NCI-H2227 treated with DMSO at 0.1 percent for 48 hours (cell line): ENCODE measurements at places on chromosomes 6 and 20.

- peak; percentile 95 for DNase-seq
Measured at GRCh38 chr6:79544939-79545450, 7.8 kb upstream of the LCA5 start.

DNA sequence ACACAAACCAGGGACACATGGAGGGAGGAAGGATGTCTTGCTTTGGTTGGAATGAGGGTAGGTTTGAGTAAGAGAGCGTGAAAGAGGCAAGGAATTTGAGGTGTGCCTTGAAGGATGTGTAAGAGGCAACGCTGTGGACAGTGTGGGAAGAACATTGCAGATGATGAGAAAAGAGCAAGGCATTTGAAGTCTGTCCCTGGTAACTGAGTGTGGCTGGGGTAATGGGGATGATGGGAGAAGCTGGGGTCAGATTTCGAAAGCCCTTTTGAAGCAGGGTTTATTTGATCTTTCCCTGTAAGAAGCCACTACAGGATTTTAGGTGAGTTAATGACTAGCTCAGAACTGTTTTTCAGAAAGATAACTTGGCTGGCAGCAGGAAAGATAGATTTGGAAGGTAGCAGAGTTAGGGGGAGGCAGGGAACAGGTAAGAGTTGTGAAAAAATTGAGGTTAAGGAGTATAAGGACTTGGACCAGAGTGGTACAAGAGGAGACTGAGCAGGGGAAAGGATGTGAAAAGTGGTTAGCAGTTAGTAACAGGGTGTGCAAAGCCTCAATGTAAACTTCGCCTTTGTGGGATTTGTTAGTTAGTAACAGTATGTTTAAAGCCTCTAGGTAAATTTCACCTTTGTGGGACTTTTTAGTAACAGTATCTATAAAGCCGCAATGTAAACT, 17.7 kb downstream of the UTRN start:
- DNase-seq: no peak

- no peak for DNase-seq
Measured at GRCh38 chr6:44942201-44942600, 385.9 kb upstream of the RUNX2 start.

DNA sequence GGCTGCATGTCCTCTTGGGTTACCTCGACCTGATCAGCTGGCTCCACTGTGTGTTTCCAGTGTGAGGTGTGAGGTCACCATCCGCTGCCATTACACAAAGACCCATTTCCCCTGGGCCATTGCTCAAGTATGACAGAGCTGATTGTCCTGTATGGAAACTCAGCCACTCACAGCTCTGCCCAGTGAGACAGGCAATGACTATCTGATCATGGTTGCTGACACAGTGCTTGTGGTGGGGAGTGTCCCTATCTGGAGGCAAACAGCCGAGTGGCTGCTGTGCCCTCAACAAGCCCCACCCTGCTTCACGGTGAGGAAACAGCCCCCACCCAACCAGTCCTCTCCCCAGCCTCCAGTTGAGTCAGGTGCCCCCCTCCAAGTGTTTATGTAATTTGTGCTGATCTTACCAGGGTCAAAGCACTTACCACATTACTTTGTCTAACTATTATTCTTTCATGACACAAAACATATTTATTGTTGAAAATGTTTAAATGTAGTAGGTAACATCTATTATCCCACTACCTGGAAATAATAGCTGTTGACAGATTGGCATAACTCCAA, 11.7 kb upstream of the MAPK13 start:
- DNase-seq: no peak
